Testis (tissue), 5 donors: ENCODE measurements at places on chromosomes 2 and 18. TPM values are rescaled to one million over a fixed set of nuclear protein-coding genes. Genes with fewer than 3 reads are reported as not detected.

DNA sequence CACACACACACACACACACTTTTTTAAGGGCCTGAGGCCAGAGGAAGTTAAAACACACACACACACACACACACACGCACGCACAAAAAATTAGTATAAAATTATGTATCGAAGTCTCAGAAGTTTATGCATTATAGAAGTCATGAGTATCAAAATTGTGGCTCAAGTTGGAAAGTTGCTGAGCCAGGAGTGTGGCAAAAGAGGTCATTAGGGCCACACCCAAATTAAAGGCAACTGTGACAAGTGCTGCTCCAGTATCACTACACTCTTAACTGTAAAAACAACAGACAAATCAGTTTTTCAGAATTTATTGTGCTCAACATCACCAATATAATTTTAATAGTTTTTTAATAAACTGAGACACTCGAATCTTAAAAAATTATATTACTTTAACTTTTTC lies 36.9 kb downstream of the YWHAQ start:
- no peak for DNase-seq

GRCh38 chr2:29281086-29281915 lies 166.1 kb downstream of the CLIP4 start:
- DNase-seq: peak; percentile 60

GRCh38 chr2:54456612-54457322 lies 640 bp downstream of the SPTBN1 start:
- peak; percentile 44 for DNase-seq

GRCh38 chr2:120552800-120553481 lies 182.7 kb upstream of the GLI2 start:
- peak; percentile 93 for DNase-seq

The LYPD1 gene
- 1.3 TPM for total RNA-seq

The ZNF516 gene
- total RNA-seq: 212 TPM

GRCh38 chr2:216344950-216345300 lies 27.4 kb downstream of the MARCHF4 start:
- no peak for DNase-seq

DNA sequence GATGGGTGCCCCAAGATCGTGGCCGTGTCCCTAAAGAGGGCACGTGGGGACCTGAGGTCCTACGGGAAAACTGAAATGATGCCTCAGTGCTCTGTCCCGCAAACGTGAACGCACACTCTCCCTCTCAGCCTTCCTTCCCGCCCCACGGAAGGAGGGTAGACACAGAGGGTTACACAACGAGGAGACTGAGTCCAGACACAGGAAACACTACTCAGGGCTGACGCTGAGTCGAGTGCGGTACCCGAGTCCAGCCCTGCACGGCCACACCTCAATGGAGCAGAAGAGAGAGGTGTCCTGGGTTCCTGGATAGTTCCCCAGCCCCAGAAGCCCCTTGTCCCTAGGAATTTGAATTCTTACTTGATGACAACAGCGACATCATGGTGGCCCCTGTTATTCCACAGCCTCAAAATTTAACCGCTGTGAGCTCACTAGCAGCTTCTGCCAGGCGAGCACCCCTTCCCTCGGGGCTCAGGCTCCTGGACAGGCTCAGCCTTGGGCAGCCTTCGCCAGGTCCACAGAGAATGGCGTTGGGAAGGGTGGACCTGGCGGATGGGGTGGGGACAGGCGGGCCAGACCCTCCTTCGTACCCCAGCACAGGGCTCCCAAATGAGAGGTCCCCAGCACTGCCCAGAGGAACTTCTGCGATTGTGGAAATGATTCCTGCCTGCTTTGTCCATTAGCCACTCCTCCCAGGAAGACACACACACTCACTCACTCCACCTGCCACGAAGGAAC lies 980 bp upstream of the RNPEPL1 start:
- DNase-seq: peak; percentile 12

The OTOS gene
- 1.5 TPM for total RNA-seq

The TRIM54 gene
- 46.8 TPM for total RNA-seq

DNA sequence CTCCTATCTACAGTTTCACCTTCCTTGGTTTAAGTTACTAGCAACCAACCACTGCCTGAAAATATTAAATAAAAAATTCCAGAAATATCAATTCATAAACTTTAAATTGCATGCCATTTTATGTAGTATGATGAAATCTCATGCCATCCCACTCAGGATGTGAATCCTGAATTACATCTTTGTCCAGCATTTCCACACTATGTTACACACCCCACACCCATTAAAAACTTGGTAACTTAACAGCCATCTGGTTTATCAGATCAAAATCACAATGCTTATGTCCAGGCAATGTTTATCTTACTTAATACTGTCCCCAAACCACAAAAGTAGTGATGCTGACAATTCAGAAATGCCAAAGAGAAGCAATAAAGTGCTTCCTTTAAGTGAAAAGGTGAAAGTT lies 21.6 kb downstream of the CUL3 start:
- DNase-seq: no peak

The ITPRIPL1 gene
- total RNA-seq: 32.0 TPM

The DNAJC5G gene
- total RNA-seq: 37.4 TPM

DNA sequence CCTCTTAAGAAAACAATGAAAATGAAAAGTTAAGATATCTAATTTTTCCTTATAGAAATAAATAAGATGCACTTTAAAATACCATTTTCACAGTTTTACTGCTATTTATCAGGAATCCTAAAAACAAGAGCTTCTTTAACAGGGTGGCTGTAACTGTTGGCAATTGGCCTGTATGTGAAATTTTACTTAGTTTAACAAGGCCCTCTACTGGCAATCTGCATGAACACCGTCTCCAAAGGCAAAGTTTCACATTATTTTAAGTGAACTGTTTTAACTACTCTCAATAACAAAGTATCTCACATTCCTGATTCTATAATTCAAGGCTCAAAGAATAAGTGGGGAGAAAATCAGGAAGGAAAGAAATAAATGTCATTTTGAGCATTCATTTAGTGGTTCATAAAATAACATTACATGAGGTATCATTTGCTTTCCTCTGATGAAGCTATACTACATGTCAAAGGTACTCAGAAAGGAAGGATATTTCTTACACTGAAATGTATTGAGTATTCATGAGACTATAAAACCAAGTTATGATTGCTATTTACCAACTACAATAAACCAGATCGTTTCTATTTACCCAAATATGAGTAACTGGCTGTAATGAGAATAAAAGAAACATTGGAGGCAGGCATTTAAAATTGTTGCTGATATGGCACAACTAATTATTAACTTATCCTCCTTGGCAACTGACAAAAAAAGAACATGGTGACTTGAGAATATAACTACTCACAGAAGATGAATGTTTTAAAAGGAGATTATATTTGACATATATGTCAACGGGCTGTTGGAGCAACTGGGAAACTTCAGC lies 7.0 kb downstream of the NCKAP5 start:
- DNase-seq: peak; percentile 71

- peak; percentile 81 for DNase-seq
These were observed at the start of gene LGALSL for GRCh38 chr2:64453770-64454385. Gene LGALSL (plus strand): TSS chr2:64454162. CDS start chr2:64454546, 384 bp downstream.

DNA sequence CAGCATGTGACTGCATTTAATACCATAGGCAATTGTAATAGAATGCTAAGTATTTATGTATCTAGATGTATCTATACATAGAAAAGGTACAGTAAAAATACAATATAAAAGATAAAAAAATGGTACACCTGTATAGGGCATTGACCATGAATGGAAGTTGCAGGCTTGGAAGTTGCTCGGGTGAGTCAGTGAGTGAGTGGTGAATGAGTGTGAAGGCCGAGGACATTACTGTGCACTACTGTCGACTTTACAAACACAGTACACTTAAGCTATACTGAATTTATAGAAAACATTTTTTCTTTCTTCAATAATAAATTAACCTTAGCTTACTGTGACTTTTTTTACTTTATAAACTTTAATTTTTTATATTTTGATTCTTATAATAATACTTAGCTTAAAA lies 8.9 kb downstream of the DIS3L2 start:
- no peak for DNase-seq

DNA sequence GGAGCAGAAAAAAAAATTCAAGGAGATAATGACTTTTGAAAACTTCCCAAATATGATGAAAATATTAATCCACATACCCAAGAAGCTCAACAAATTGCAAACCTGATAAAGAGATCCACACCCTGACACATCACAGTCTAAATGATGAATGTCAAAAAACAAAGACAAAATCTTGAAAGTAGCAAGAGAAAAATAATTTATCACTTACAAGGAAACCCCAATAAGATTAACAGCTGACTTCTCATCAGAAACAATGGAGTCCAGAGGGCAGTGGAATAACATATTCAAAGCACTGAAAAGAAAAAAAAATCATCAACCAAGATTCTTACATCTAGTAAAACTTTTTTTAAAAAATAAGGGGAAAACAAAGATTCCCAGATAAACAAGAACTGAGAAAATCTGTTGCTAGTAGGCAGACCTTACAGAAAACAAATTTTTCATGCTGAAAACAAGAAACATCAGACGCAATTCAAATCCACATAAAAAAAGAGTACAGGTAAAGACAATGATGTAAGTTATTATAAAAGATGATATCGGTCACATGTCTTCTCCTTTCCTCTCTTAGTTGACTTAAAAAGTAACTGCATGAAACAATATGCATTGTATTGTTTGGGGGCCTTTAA lies 21.3 kb downstream of the SLC66A2 start:
- DNase-seq: no peak

DNA sequence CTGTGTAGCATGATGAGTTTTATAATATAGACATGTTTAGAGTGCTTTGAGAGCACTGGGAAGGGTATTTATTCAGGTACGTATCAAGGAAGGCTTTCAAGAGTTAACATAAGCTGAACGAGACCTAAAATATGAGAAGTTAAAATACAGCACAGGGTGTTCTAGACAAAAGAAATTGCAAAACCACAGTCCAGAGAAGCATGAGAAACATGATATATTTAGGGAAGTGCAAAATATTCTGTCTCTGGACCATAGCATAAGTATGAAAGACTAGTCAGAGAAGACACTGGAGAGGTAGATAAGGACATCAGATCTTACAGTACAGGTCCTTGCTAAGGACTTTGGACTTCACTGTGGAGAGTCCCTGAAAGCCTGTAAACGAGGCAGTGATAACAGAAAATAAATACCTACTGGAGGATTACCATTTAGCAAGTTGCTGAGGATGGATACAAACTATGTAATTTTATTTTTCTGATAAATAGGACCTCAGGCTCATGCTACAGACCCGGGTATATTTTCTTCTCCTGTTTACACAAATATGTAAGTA lies 43.7 kb downstream of the FSIP2 start:
- DNase-seq: no peak

GRCh38 chr2:61689568-61689967 lies 151.4 kb upstream of the XPO1 start:
- peak; percentile 38 for DNase-seq

The NDUFB3 gene
- 56.2 TPM for total RNA-seq

- no peak for DNase-seq
These were observed 84.7 kb downstream of the CDC42EP3 start for GRCh38 chr2:37586663-37587317.

DNA sequence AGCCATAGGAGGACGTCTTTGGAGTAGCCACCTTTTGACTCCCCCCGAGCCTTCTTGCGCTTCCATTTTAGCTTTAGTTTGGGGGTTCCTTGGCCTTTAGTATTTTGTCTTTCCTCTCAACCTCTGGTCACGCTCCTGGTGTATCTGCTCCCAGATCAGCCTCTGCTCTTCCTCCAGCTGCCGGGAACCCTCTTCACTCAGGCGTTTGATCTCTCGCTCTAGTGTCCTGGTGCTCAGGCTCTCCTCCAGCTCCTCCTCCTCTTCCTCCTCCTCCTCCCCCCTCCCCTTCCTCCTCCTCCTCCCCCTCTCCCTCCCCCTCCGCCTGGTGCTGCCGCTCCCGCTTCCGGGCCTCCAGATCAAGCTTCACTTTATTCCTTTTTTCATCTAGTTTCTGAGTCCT lies 1082.3 kb upstream of the TMEFF2 start:
- DNase-seq: no peak

- peak; percentile 71 for DNase-seq
These were observed 65.7 kb upstream of the RBM44 start for GRCh38 chr2:237732790-237733381.

The HAAO gene
- total RNA-seq: 5.3 TPM

DNA sequence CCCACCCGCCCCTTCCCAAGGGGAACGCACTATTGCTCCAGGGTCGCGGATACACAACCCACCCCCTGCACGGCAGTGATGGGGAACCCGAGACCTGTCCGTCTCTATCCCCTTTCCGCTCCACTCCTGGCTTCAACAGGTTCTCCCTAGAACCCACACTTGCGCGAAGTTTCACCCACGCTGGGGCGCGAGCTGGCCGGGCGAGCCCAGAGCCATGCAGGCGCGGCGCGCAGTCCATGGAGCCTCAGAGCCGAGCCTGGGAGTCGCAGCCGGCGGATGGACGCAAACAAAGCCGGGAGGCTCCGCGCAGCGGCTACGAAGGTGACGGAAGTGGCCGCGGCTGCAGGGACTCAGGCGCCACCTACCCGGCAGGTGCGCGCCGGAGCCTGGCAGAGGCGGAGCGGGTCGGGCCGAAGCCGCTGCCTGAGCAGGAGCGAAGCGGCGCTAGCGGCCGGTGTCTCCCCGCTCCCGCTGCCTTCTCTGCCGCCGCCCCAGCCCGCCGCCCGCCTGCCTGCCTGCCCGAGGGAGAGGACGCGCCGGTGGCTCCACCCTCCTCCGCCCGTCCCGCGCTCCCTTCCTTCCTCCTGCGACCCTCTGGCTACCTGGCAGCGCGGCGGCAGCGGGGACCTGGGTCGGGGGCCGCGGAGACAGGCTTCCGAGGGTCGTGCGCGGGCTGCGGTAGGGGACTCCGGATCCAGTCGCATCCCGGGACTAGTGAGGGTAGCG lies 14.0 kb downstream of the ALPG start:
- no peak for DNase-seq

The TUBA3E gene
- 129 TPM for total RNA-seq

The SLC8A1 gene
- 1.4 TPM for total RNA-seq
